ENCODE measurements at places on chromosomes 3 and 15. TPM values are rescaled to one million over a fixed set of nuclear protein-coding genes. Genes with fewer than 3 reads are reported as not detected.

DNA sequence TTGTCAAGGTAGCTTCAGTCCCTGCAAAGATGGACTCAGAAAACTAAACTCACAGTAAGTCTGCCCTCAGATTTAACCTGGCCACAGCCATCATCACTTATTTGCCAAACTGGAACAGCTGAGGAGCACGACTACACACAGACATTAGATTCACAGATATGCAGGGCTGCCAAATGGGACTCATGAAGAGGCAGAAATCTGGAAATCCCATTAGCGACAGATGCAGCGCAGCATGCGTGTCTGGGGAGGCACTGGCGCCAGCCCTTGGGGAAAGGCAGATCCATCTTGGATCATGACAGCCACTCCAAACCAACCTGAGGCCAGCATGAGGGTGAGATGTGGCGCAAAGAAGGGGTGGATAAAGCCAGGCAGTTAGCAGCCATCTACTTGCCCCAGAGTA is 160.7 kb upstream of the TSC22D2 start:
- no peak for ATAC-seq

DNA sequence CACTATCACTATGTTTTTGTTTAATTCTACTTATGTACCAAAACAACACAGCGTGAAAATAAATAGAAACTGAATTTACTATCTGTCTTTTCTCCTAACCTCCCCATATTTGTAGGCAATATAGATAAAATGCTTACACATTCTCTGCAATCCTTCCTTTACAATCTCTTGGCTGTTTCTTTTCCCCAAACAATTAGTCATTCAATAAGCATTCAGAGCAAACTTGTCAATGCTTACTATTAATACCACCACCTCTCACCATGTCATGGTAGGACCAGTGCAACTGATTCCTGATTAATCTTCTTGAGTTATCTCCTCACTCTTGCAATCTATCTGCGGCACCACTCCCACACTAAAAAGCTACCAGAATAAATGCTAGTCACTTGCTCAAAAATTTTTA is 74.0 kb upstream of the TTBK2 start:
- no peak for ATAC-seq

- ATAC-seq, result no peak
Measured at GRCh38 chr3:188133219-188133618, 20.7 kb upstream of the LPP start.

DNA sequence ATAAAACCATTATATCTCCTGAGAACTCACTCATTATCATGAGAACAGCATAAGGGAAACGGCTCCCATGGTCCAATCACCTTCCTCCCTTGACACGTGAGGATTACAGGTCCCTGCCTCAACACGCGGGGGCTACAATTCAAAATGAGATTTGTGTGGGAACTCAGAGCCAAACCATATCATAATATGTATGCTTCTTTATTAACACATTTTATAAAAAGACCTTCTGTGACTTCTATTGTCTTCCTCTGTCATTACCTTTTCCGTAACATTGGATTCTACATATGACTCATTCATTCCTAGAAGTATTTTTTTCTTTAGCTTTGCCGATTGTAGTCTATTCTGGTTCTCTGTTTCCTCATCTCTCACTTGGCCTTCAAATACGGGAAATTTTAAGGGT is 267.2 kb upstream of the ROBO1 start:
- ATAC-seq, result no peak

DNA sequence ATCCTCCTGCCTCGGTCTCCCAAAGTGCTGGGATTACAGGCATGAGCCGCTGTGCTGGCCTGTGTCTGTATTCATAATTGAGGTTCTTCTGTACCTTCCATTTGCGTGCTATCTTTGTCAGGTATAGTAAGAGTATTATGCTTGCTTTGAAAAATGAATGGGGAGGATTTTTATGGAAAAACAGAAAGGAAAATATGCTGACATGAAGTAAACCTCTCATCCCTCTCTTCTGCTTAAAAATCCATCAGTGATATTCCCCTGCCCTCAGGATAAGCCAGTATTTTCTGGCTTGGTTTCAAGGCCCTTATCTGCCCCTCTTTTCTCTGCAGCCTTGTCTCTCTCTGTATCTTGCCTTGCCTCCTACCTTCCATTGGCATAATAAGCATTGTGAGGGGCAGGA is 80.7 kb downstream of the NR1D2 start:
- ATAC-seq, result no peak

- peak; percentile 64 for ATAC-seq
Measured at GRCh38 chr15:93001881-93002280, 87.1 kb downstream of the RGMA start.

Gene ACAD9
- 27.7 TPM for total RNA-seq

Gene NR1I2
- total RNA-seq, result 0.37 TPM

Gene MYNN
- total RNA-seq, result 17.1 TPM

Gene ARHGEF3
- total RNA-seq, result 73.8 TPM

Gene CTXN2
- not detected for total RNA-seq
